ENCODE measurements at places on chromosomes 7 and 10.

DNA sequence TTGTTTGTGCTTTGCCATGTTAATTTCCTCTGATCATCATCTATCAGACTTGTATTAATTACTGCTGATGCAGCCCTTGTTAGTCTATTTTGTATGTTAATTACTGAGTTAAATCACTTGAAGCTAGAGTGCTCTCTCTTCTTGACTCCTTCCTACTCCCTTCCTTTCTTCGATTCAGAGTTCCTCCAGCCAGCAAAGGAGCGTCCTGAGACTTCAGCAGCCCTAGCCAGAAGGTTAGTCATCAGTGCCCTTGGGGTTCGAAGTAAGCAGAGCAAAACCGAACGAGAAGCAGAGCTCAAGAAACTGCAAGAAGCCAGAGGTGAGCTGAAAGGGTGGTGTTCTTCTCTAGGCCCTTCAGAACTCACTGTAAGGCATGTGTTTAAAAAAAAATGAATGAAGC is 32.1 kb downstream of the LOXL4 start:
- no peak for DNase-seq

DNA sequence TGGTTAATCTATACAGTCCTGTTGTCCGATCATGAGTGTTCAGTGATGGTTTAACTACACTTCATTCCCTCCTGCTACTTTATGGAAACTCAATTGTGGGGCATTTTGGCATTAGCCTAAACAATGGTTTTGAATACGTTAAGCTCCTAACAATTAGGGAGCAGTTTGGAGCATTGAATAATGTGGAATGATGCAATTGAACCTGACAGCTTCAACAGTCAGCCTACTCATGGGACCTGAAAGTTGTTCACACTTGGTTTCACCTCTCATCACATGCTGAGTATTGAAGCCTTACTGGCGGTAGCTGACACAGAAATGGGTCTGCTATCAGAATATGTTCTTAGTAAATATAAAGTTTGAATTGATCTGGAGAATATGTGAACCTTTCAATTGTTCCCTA is 186.1 kb downstream of the MLLT10 start:
- DNase-seq = peak; percentile 12

GRCh38 chr10:132493246-132493755 is 44.3 kb upstream of the INPP5A start:
- DNase-seq = no peak

- DNase-seq = peak; percentile 47
These were observed 7.6 kb upstream of the BAG3 start for GRCh38 chr10:119643306-119644204.

- DNase-seq = no peak
These were observed 81.3 kb upstream of the UNC5B start for GRCh38 chr10:71131096-71131495.

- peak; percentile 10 for DNase-seq
These were observed 38.4 kb downstream of the ANK3 start for GRCh38 chr10:60351191-60351853.

DNA sequence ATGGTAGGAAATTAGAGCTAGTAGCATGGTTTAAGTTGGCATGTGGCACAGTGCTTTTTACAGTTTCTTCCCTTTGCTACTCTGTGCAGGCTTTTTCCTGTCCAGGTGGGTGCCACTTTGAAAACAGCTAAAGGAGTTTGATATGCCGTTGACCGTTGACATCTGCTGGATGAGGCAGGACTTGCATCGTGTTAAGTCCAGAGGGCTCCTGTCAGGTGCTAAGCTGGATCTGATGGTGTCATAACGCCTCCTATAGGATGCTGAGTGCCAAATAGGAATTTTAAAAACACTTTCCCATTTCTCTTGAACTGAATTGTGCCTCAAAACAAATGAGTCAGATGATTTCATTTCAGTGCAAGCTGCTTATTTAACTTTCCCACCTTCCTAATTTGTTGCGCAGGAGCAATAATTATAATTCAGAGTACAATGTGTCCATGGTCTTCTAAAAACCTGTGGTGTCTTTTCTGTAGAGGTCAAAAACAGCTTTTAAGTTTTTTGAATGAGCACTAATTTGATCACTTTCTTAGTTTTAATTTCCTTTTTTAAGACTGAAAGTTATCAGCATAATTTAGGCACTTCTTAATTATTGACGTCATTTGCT is 178.3 kb downstream of the CDCA7L start:
- DNase-seq = peak; percentile 25

- no peak for DNase-seq
These were observed 207.3 kb downstream of the FAM107B start for GRCh38 chr10:14567421-14567820.

DNA sequence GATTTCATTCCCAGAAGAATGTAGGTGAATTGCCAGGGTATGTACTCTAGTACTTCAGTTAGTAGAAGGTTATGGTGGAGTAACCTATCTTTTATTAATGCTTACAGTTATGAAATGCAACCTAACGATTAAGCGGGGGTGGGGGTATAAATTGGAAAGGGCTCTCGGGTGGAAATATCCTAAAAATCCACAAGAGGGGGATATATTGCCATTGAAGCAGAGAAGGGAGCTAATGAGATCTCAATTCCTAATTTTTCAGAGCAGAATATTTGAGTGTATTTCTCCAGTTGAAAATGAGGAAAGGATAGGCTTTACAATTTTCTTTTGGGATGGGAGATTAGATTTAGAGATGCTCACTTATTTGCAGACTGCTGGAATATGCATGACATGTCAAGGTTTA is 90.8 kb downstream of the DNAJB9 start:
- no peak for DNase-seq

DNA sequence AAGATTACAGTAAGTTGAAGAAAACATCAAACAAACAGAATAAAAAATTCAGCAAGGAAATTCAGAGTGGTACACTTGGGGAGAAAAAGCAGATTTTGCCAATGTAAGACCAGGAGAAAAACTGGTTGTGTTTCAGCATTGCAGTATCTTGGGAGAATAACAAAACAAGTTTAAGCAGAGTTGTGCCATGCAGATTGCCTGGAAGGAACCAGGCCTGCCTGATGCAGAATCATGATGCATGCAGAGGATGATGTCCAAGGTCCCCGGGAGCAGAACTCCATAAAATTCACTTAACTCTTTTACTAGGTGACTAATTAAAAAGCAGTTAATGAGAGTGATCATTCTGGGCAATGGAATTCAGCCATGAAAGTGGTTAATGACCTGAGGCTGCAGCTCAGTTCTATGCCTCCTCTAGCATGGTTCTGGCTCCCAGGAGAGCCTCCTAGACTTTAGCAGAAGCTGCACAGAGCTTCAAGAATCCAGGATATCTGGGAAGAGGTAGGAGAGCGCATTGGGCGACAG is 379.7 kb upstream of the C7orf33 start:
- no peak for DNase-seq

- DNase-seq = no peak
These were observed 295.9 kb upstream of the FOXK1 start for GRCh38 chr7:4386190-4386589.

GRCh38 chr10:3478153-3478552 is 305.6 kb upstream of the PITRM1 start:
- DNase-seq = no peak

- no peak for DNase-seq
These were observed 35.1 kb upstream of the WIPF3 start for GRCh38 chr7:29771081-29771816.

GRCh38 chr7:81882086-81882485 is 112.2 kb upstream of the HGF start:
- peak; percentile 47 for DNase-seq

- DNase-seq = no peak
These were observed 53.5 kb upstream of the MET start for GRCh38 chr7:116618338-116619128.

DNA sequence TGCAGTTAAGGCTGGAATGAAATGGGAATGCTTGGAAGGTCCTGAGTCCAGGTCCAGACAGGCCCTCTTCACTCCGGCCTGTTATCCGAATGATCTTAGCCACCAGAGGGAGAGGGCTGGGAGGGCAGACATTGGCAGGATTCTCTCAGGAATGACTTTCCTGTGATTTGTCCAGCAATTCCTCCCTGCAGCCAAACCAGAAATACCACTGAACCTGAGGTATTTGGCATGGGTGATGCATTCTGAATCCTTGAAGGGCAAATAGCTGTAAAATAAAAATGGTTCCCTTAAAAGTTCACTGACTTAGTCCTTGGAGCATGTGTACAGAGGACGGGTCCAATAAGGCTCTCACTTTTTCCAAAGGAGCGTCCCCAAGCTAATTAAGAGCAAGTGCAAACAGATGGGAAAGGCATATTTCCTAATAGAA is 77.5 kb upstream of the HABP2 start:
- DNase-seq = peak; percentile 89

DNA sequence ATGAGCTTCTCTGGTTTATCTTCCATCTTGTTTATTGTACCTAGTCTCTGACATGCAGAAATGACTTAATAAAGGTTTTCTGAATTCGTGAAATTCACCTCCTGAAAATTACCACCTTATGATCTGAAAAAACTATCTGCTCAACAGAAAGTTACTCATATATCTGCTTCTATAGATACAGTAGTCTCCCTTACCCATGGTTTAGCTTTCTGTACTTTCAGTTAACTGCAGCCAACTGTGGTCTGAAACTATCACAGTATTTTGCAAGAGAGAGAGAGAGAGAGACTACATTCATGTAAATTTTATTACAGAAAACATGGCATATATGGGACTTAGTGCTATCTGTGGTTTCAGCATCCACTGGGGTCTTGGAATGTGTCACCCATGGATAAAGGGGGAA is 909.0 kb upstream of the C7orf33 start:
- no peak for DNase-seq

- DNase-seq = no peak
These were observed 19.6 kb upstream of the ZNF735 start for GRCh38 chr7:64187408-64187807.

GRCh38 chr7:6252748-6253147 is 19.7 kb downstream of the CYTH3 start:
- DNase-seq = peak; percentile 83

DNA sequence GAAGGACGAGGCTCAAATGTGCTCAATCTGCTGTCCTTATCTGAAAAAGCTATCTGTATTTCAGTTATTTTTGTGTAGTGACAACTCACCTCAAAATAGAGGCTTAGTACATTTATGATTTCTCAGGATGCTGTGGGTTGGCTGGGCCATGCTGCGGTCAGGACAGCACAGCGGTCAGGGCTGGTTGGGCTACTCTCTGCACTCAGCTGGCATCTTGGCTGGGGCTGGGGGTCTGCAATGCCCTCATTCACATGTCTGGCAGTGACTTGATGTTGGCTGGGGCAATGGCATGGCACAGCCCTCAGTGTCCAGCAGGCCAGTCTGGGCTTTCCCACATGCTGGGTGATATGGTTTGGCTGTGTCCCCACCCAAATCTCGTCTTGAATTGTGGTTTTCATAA is 15.6 kb upstream of the INMT start:
- no peak for DNase-seq

DNA sequence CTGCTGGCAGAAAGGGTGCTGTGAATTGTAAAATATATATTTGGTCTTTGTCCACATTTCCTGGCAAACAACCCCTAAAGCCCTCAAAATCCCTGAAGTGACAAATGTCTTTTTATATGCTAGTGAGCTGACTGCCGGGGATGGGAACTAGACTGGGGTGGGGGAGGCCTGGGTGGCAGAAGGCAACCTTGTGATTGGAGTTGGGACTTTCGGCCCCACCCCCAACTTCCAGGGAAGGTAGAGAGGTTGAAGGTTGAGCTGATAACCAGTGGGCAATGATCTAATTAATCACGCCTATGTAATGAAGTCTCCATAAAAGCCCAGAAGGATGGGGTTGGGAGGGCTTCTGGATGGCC is 2.7 kb downstream of the EPHA1 start:
- DNase-seq = no peak

DNA sequence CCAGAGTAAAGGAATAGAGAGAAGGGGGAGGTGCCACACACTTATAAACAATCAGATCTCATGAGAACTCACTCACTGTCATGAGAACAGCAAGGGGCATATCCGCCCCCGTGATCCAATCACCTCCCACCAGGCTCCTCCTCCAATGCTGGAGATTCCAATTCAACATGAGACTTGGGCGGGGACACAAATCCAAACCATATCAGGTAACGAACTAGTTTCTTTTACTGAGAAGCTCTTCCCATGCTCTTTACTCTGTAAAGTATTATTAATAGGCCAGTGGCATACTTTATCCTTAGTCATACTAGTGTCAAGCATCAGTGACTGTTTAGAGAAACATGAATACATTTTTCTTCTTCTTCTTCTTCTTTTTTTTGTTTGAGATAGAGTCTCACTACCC is 39.4 kb upstream of the ZNF488 start:
- DNase-seq = peak; percentile 11

DNA sequence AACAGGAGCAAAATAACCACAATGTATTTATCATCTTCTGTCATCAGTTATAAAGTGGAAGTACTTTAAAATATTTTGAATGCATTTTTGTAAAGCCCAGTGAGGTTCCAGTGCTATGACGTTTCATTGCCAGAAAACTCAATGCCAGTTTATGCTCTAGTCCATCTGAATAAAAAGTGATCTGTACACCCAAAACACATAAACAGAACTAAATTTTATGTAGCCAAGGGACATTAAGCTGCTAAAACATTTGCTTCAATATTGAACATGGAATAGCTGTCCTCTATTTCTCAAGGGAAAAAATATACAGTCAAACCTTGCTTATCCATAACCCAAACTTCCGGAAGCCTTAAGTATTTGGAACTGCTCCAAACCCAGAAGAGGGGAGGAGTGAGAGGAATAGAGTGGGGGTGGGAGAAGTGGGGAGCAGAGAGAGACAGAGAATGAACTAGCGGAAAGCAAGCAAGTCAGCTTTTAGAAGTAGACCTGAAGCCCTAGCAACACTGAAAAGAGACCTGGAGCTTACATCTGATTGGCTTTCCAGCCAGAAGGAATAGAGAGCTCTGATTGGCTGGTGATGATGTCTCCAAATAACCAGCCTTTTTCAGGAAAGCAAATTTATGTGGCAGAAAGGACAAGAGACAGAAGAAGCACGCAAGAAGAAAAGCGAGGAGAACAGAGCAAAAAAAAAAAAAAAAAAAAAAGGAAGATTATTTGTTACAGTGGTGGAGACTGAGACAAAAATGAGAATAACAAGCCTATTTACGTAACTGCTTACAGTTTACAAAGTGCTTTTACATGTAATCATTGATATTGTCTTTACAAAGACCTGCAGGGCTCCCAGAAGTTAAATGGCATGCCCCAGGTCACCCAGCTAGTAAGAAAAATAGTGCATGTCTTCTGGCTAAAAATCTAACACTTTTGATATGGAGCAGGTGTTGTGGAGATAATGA is 196.0 kb downstream of the RNLS start:
- DNase-seq = peak; percentile 93
